Foreskin keratinocyte (primary cell): ENCODE measurements at places on chromosomes 1 and 21. TPM values are rescaled to one million over a fixed set of nuclear protein-coding genes. Genes with fewer than 3 reads are reported as not detected.

DNA sequence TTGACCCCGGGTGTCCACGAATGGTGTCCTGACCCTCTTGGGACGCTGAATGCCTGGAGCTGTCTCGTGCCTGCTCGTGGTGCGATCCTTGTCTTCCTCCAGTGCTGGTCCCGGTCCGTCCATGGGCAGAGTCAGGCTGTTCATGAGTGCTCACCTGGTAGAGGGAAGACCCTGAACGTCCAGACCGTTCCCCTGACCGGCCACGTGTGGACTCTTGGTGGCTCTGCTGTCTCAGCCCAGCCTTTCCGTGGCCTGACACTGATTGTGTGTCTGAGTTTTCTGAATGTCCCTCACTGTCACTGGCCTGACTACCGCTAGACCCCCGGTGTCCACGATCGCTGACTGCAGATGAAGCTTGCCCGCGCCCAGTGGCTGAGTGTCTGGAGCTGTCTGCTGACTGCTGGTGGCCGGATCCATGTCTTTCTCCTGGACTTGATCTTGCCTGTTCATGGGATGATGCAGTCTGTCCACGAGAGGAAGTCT, 11.7 kb downstream of the FLG start:
- DNase-seq = no peak

The OLIG1 gene
- total RNA-seq = not detected in 2 replicates

DNA sequence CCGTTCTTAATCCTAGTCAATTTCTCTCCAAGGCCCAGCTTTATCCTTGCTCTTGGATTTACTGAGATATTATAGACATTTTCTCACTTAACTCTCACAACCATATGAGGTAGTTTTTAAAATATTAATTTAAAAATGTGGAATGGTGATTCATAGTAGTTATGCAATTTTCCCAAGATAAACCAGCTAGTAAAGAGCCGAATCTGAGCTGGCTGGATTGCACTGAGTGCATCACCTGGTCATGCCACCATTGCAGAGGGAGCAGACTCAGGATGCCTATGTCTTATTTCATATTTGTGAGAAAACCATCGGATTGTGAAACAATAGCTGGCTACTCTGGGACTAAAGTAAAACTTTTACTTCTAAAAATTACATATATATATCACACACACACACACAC, 494.0 kb downstream of the KCNT2 start:
- peak; percentile 61 for DNase-seq

The KCNA3 gene
- not detected in 2 replicates for total RNA-seq

The TMCO4 gene
- total RNA-seq = 10.8 and 12.2 TPM in 2 replicates

- DNase-seq = no peak
These were observed 1.4 kb downstream of the RBBP4 start for GRCh38 chr1:32652244-32652962.

The DFFA gene
- 57.3 and 69.3 TPM in 2 replicates for total RNA-seq

GRCh38 chr1:235892202-235892601, 25.5 kb upstream of the LYST start:
- no peak for DNase-seq

The FMO5 gene
- 0.21 and 0.31 TPM in 2 replicates for total RNA-seq

DNA sequence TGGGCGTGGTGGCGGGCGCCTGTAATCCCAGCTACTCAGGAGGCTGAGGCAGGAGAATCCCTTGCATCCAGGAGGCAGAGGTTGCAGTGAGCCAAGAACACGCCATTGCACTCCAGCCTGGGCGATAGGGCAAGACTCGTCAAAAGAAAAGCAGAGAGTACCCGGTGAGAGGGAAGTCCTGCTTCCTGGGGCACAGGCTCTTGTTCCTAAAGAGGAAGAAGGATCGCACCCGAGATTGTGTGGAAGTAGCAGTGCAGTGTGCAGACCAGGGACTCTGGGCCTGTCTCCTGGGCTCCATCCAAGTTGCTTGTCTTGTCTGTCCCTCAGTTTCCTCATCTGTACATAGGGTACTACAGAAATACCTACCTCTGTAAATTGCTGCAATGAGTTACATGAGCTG, 29.6 kb downstream of the NBPF3 start:
- DNase-seq = no peak

- DNase-seq = peak; percentile 23
These were observed 54.2 kb downstream of the EIF2B3 start for GRCh38 chr1:44932151-44932550.

GRCh38 chr1:41833519-41834000, 85.2 kb downstream of the HIVEP3 start:
- DNase-seq = no peak

The SIPA1L2 gene
- total RNA-seq = 1.2 and 1.3 TPM in 2 replicates

The RGS8 gene
- total RNA-seq = not detected in 2 replicates

The IVL gene
- total RNA-seq = 1.5 and 2.1 TPM in 2 replicates

DNA sequence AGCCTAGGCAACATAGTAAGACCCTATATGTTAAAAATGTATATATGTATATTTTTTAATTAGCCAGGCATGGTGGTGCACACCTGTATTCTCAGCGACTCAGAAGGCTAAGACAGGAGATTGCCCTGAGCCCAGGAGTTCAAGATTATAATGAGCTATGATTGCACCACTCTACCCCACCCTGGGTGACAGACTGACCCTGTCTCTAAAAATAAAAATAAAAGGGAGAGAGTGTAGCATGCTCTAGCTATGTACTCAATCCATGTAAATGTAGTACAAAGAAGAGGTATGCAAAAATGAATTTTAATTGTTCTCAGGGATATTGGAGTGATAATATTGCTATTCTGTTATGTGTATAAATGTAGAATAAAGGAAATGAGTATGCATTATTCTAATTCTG, 52.9 kb upstream of the DARS2 start:
- DNase-seq = no peak

DNA sequence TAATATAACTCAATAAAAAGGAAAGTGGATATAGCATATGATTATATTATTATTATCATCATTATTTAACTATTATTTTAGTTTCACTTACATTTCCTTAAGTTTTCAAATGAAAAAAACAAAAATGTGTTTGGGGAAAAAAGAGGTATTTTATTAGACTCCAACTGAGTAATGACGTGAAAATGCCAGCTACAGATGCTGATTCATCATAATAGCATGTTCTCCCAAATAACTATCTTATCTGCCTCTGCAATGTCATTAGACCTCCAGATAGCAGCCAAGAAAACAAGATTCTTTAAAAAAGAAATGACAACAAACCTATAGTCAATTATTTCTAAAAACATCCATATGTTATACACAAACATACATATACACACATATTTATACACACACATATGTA, 1071.9 kb upstream of the TMPRSS15 start:
- no peak for DNase-seq

DNA sequence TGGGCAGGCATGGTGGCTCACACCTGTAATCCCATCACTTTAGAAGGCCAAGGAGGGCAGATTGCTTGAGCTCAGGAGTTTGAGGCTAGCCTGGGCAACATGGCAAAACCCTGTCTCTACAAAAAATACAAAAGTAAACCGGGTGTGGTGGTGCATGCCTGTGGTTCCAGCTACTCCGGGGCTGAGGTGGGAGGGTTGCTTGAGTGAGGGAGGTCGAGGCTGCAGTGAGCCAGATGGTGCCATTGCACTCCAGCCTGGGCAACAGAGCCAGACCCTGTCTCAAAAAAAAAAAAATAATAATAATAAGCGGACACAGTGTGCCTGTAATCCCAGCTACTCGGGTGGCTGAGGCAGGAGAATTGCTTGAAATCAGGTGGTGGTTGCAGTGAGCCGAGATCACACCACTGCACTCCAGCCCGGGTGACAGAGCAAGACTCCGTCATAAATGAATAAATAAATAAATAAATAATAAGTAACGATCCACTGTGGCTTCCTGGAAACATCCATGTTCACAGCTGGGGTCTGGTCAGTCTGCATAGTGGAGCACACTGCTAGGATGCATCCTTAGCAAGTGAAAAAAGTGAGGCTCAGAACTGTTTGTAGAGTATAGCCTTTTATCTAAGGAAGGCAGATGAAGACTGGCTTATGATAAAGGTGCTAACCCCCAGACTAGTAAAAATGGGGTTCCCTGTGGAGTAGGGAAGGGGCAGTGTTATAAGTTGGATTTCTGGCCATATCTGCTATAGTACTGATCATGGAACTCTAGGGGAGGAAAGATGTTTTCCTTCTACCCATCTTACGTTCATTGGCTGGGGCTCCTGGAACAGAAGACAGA, 15.7 kb downstream of the PKNOX1 start:
- no peak for DNase-seq

- no peak for DNase-seq
These were observed 16.6 kb upstream of the EXOSC10 start for GRCh38 chr1:11116318-11116717.
